COLO829 (cell line): ENCODE measurements at places on chromosomes 13 and 19.

DNA sequence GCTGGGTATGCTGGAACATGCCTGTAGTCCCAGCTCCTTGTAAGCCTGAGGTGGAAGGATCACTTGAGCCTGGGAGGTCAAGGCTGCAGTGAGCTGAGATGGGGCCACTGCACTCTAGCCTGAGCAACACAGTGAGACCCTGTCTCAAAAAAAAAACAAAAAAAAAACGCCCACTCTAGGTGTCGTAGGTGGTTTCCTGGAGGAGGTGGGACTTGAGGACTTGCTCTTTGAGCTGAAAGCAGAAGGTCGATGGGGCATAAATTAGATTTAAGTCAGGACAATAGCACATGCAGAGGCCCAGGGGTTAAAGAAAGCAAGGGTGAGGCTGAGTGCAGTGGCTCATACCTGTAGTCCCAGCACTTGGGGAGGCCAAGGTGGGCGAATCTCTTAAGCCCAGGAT, 12.9 kb upstream of the ILF3 start:
- DNase-seq = no peak

DNA sequence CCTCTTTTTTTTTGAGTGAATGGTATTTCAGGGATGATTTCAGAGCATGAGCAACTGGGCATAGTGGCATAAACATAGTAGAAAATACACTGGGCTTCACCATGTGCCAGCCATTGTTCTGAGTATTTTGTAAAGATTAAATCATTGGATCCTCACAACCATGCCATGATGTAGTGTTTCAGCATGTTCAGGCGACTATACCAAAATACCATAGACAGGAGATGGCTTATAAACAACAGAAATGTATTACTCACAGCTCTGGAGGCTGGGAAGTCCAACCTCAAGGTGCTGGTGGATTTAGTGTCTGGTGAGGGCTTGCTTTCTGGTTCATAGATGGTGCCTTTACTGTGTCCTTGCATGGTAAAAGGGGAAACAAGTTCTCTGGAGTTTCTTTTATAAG, 101.5 kb upstream of the KL start:
- no peak for DNase-seq

- no peak for DNase-seq
Measured at GRCh38 chr19:4639531-4640246, 373 bp downstream of the TNFAIP8L1 start.

GRCh38 chr19:14072535-14073260, at the start of gene MISP3:
Gene MISP3 (plus strand): TSS chr19:14072786. CDS start chr19:14073310, 524 bp downstream.
- no peak for DNase-seq

DNA sequence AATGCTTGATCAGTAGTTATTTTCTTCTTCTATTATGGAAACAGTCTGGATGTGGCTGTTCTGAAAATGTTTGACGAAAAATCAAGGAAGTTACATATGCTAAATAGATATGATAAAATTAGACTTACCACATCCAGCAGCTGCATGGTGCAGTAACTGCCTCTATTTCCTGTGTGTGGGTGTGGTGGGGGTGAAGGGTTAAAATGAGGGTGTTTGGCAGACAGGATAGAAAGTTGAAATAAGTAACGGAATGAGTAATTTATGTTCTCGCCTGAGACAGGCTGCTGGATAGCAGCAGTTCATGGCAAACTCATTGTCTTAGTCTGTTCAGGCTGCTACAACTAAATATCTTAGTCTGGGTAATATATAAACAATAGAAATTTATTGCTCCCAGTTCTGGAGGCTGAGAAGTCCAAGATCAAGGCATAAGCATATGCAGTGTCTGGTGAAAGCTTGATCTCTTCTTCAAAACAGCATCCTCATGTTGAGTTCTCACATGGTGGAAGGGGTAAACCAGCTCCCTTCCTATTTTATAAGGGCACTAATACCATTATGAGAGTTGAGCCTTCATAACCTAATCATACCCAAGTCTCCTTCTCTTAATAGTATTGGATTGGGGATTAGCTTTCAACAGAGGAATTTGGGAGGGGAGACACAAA, 1248.9 kb downstream of the SLITRK5 start:
- DNase-seq = no peak

DNA sequence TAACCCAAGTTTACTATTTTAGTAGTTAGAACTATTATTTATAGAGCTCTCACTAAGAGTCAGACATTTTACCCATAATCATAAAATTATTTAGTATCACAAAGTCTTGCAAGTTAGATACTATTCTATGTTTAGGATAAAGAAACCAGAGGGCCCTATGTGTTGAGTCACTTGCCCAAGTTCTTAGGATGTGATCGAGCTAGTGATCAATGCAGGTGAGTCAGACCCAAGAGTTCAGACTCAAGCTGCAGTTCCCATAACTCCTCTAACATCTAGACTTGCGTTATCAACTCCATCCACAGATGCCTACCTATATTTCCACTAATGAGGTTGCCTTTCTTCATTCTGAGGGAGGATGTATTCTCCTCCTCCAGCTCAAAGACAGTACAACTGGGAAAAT, 53.8 kb downstream of the DACH1 start:
- no peak for DNase-seq

- DNase-seq = no peak
Measured at GRCh38 chr19:47740866-47741519, 4.4 kb upstream of the NOP53 start.

- DNase-seq = no peak
Measured at GRCh38 chr13:111342721-111343120, 22.3 kb downstream of the TEX29 start.

GRCh38 chr19:16519230-16519687, 23.0 kb downstream of the CHERP start:
- no peak for DNase-seq

DNA sequence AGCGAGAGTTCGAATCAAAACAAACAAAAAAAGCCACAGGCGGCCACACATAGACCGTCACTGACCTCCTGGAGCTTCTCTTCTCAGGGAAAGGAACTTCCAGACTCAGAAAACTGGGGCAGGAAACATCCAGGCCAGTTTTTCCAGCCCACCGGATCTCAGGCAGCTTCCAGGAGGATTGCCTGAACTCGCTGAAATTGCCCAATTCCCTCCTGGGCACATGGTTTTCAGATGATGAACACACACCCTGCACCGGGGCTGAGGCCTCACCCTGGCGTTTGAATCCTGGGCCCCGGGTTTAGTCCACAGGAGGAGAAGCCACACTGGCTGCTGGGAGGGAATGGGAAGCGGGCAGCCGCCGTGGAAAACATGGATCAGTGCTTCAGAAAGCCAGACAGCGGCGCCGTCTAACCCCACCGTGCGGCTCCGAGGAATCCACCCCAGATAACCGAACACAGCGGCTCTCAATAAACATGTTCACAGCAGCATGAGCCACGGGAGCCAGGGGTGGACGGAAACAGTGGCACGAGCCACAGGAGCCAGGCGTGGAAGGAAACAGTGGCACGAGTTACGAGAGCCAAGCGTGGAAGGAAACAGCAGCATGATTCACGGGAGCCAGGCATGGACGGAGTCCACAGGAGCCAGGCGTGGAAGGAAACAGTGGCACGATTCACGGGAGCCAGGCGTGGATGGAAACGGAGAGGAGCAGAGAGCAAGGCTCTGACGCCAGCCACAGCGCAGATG, 18.2 kb upstream of the PTBP1 start:
- DNase-seq = no peak

GRCh38 chr19:1283207-1283916, 2.3 kb upstream of the EFNA2 start:
- DNase-seq = no peak

DNA sequence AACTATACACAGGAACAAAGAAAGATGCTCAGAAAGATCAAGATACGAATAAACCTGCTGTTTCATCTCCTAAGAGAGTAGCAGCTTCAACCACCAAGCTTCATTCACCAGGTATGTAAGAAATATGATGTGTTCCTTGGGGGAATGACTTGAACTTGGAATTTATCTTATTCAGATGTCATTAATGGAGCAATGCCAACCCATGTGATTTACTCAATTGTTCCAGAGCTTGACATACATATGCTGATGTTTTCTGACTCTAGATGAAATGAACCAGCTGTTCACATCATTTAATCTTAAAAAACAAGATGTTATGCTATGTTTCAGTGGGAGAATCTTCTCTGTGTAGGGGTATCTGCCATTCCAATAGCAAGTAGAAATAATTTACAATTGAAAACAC, 270.9 kb downstream of the SLC7A1 start:
- no peak for DNase-seq

DNA sequence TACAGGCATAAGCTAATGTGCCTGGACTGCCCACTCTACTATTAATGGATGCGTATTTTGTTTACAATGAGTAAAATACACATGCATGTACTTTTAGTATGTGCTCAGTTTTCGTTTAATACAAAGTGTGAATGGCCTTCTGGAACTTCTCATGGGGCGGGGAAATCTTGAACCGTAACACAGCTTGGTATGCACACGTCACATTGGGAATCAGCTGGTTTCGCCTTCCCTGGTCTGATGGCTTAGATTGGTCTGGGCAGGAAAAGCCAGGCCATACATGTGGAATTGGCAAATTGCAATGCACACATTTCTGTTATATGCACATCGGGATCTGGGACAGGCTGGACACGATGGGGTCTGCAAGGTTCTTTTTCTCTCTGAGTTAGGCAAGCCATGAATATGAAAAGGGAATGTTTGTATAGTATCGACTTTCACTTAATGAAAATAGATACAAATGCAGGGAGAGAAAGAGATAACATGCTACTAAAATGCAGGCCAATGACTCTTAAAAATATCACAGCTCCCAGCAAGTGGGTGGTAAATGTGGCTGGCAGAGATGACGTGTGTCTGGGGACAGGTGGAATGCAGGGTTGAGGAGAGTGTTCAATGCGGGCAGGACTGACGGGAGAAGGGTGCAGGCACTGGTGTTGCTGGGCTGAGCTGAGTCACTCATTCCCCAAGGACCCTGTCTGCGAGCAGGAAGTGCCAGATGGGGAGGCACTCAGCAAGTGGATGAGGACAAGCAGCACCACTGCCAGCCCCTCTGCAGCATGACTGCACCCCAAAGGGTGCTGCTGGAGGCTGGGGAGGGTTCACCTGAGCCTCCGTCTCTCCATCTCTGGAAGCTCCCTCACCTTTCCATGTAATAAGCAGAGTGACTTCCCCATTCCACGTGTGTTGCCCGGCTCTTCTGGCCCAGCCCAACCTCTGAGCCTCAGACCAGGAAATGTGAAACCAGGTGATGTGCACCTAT, 204.0 kb upstream of the GPR12 start:
- DNase-seq = no peak

- DNase-seq = no peak
Measured at GRCh38 chr13:33070713-33071112, 54.5 kb downstream of the KL start.

DNA sequence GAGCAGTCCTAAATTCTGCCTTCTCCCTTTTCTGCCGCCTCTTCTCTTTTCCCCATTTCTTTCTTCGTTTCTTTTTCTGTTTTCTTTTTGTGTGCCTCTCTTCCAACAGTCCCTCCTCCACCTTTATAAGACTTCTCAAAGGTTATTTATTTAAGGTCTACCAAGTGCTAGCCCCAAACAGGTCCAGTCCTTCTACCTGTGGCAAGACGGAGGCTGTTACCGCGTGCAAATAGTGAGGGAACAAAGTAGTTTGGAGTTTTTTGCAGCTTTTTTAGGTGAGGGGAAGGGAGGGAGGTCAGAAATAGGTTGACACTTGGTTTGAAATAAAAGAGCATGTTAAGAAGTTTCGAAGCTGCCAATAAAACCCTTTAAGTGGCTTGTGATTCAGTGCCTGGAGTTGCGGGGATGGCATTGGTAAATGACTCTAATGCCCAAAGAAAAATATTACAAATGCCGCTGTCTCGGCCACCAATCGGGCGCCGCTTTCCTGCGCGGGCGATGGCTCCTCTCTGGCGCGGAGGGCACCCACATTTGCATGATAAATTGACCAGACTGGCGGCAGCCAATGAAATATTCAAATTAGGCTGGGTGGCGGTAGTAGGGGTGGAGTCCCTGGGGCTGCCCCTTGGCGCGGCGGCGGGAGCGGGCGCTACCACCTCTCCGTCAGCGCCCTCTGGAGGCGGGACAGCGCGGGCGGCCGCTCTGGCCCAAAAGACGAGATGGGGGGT, 7.5 kb upstream of the TSHZ3 start:
- DNase-seq = peak; percentile 24

GRCh38 chr19:1214299-1214861, 8.8 kb downstream of the STK11 start:
- no peak for DNase-seq

DNA sequence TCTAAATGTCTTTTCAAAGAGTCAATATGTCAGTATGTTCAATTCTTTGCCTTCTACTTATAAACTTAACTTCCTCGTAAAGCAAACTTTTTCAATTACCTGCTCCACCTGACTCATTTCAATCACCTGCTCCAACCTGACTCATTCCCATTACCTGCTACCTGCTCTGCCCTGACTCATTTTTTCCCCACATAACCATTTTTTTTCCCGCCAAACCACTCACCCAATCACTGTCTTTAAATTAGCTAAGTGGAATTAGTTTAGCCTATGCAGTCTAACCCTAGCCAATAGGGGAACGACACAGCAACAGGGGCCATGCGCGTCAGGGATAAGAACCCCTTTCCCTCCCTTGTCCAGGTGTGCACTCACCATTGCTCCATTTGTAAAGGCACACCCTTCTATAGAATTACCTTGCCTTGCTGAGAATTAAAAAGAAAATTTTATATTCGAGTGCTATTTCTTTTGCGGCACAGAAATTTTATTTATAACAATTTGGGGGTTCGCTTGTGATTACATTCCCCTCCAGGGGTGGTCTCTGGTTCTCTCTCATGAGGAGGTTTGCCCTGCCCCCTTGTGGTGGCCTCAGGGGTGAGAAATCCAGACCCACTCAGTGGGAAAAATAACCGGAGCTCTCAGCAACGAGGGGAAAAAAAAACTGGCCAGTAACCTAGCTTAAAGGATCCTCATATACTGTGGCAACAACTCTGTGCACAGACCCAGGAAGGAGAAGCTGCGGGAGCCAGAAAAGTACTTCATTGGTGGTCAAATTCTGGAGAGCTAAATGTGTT, 193.1 kb downstream of the ZNF486 start:
- no peak for DNase-seq

DNA sequence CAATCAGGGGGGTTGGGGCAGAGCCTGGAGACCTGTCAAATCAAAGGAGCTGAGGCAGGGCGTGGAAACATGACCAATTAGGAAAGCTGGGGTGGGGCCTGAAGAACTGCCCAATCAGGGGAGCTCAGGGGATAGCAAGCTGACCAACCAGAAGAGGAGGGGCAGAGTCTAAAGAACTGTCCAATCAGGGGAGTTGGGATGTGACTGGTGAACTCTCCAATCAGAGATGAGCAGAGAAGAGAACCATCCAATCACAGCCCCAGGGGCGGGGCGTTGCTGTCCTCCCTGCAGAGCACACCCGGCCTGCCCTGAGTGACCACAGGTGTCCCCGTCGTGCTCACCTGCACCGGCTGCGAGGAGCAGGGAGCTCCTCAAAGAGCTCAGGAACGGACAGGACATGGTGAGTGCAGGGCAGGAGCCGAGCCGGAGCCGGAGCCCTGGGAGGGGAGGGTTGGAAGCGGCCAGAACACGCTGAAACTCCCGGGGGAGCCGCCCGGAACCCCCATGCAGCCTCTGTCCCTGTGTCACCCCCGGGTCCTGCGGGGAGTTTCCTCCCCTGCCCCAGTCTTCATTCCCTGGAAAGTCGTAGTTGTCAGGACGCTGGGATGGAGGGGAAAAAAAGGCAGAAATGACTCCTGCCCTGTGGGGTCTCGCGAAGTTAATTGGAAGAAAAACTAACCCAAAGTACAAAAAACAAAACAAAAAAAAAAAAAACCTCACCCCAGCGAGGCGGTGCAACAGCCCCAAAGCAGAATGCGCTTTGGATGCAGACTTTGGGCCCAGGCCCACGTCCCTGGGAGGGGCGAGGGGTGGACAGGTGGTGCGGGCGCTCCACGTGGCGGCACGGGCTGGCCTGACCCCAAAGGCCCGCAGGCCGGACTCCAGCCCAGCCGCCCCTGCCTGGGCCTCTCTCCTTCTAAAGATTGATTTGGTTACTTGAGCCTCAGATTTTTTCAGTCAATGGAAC, at the start of gene ZNF556:
ZNF556 (plus strand) TSS at position 311 of the 967 bp plus-strand sequence; CDS start at position 398, 87 bp downstream.
- peak; percentile 93 for DNase-seq
